ENCODE measurements at places on chromosomes 2 and 18. TPM values are rescaled to one million over a fixed set of nuclear protein-coding genes. Genes with fewer than 3 reads are reported as not detected.

Gene POTEJ
- not detected for total RNA-seq

Gene B3GNT7
- total RNA-seq: 14.0 TPM

Gene PRKAG3
- total RNA-seq: not detected

Gene ITPRIPL1
- total RNA-seq: not detected

Gene KIAA2012
- not detected for total RNA-seq

Gene CD302
- total RNA-seq: 1.5 TPM

Gene MFSD6
- total RNA-seq: 15.6 TPM

Gene C2orf66
- not detected for total RNA-seq

Gene ATP6V1C2
- total RNA-seq: not detected

Gene IL1F10
- not detected for total RNA-seq

Gene MLPH
- total RNA-seq: 283 TPM

Gene NT5DC4
- 6.1 TPM for total RNA-seq

Gene TMEM169
- total RNA-seq: 0.58 TPM

Gene DTNA
- not detected for total RNA-seq

Gene SMC6
- 19.2 TPM for total RNA-seq

Gene ST6GAL2
- total RNA-seq: not detected

Gene FBXO15
- total RNA-seq: 2.2 TPM

Gene MTA3
- total RNA-seq: 89.8 TPM

Gene CHCHD5
- 64.3 TPM for total RNA-seq

Gene PCARE
- not detected for total RNA-seq

Gene NEU4
- total RNA-seq: 0.92 TPM

Gene EVX2
- total RNA-seq: not detected

Gene ADRA2B
- total RNA-seq: 0.55 TPM

Gene COL3A1
- total RNA-seq: not detected

Gene MZT2B
- total RNA-seq: 357 TPM

Gene GAL3ST2
- total RNA-seq: 3.9 TPM

Gene DYSF
- total RNA-seq: 10.6 TPM

Gene ELOA2
- total RNA-seq: not detected

Gene HOXD8
- total RNA-seq: 0.39 TPM

Gene KCNIP3
- total RNA-seq: 3.5 TPM

Gene LOXHD1
- not detected for total RNA-seq

Gene CD8B2
- total RNA-seq: not detected

Gene CCBE1
- 5.8 TPM for total RNA-seq

Gene SP140L
- 15.1 TPM for total RNA-seq

Gene TEKT4
- total RNA-seq: 0.15 TPM

Gene SERPINB7
- total RNA-seq: 4.2 TPM

Gene CTAGE1
- not detected for total RNA-seq

Gene LBX2
- 0.76 TPM for total RNA-seq

Gene LYG1
- total RNA-seq: 0.78 TPM

Gene IL36RN
- 1.0 TPM for total RNA-seq

All from PC-9 (cell line).